Neural progenitor cell (in vitro differentiated cells): ENCODE measurements at places on chromosomes 6 and 20. TPM values are rescaled to one million over a fixed set of nuclear protein-coding genes. Genes with fewer than 3 reads are reported as not detected.

CYP21A2 gene
- total RNA-seq: 0.09 TPM in 1 of 2 replicates, not detected in the other

TMEM200A gene
- 11.1 and 12.8 TPM in 2 replicates for total RNA-seq

TGIF2 gene
- total RNA-seq: 67.1 and 76.5 TPM in 2 replicates

JPH2 gene
- not detected in 2 replicates for total RNA-seq

HLA-DQA1 gene
- total RNA-seq: not detected in 2 replicates

ATP6V1G2 gene
- total RNA-seq: 6.8 and 8.8 TPM in 2 replicates

THBS2 gene
- 0.09 and 0.13 TPM in 2 replicates for total RNA-seq

IL20RA gene
- total RNA-seq: not detected in 2 replicates
